Osteocyte (in vitro differentiated cells): ENCODE measurements at places on chromosomes 12 and 14.

GRCh38 chr12:83244001-83244400, 557.3 kb downstream of the TMTC2 start:
- DNase-seq, result no peak

DNA sequence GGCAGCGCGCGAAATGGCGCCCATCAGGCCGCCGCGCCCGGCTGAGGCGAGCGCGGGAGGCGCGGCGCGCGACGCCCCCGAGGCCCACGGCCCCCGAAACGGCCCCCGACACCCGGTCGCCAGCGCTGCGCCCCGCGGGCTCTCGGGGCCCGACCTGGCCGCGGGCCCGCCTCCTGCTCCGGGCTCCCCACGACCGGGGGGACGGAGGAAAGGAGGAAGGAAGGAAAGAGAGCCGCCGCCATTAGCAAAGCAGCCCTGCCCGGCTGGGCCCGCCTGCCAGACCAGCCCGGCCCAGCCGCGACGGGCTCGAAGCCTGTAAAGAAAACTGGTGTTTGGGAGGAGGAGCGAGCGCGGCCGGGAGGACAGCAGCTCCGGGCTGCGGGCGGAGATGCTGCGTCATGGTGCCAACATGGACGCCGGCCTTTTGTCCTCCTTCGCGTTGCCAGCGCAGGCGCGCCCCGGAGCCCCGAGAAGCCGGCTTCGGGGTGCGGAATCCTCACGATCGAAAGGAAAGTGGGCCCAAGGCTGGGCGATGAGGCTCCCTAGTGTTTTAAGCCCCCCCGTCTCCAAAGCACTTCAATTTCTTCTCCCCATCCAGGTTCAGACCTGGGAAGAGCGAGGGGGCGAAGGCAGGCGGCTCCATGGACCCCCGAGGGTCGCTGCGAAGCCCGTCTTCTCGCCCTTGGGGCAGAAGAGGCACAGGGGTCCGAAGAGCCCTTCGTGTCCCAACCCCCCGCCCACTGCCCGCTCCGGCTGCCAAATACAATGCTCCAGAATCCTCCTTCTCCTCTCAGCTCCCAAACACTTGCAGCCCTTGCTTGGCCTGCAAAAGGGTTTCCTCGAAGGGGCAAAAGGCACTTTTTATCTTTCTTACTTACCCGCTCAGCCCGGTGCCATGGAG, 2.9 kb upstream of the SETD1B start:
- DNase-seq, result no peak

DNA sequence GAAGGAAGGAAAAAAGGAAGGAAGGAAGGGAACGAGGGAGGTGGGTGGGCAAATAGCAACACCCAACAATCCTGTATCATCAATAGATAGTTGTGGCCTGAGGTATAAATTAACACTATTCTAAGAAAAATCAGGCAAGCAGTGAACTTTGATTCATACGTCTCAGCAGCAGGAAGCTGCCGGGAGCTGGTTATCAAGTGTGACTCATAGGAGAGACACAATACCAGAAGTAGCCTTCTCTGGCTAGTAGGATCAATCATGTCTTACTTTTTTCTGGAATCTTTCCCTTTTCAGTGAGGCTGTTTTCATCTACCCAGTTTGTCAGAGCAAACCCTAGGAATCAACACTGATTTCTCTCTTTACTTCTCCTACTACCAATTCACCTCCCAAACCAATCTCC, 780.5 kb downstream of the NRXN3 start:
- no peak for DNase-seq

DNA sequence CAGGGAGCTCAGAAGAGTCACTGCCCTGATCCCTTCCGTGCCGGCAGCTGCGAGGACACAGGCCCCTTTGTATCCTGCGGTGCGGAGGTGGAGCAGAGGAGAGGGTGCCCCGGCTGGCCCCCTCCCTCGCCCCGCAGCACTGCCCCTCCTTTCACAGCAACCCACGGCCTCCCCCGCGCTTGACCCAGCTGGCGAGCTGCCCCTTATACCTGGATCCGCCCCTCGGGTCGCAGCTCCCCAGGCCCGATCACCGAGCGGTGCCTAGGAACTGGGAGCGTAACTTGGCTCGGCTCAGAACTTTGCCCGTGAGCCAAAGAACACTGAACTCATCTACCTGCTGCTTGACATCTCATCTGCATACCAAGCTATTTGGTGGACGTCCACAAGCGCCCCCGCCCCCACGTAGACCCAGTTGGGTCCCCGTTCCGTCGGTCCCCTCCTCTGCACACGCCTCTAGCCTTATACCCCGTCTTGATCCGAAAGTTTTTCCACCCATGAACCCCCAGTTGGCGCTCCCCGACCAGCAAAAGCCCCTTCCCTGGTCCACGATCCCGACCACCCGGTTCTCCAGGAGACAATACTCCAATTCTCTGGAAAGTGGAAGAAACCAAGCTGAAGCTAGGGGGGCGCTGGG, 697 bp upstream of the DNAJC14 start:
- no peak for DNase-seq

GRCh38 chr12:124041907-124042306, 68.9 kb downstream of the ZNF664 start:
- no peak for DNase-seq

DNA sequence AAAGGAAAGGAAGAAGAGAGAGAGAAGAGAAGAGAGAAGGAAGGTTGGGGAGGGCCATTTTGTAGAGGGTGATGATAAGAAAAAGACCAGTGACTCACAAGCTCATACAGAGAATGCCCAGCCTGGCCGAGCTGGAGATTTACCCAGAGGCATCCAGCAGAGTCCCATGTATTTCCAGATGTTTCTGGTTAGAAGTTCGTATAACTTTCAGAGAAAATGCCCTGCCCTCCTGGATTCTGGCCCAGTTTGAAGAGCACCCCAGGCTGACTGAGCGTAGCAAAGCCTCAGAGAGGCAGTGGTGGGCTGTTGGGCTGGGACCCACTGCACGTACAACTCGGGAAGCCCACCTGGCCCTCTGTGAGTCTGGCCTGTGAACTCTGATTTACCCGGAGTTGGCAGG, 221.8 kb downstream of the SLC41A2 start:
- DNase-seq, result peak; percentile 88

DNA sequence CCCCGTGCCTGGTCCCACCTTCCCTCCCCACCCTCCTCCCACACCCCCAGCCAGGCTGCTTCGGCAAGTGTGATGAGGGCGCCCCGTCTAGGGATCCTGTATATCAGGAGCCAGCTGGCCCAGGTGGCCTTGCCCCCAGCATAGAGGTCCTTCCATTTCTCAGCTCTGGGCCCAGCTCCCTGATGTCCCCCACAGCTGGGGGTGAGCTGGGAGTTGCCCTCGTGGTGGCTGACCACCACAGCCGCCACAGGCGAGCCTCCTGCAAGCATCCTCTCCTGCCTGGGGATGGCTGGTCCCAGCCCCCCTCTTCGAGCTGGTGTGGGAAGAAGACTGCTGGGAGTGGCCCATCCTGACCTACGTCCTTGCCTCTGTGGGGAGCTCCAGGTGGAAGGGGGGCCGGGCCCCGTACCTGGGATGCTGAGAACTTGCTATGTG, 7.4 kb downstream of the ASPG start:
- no peak for DNase-seq
